ENCODE measurements at places on chromosomes 5 and 9.

- peak; percentile 12 for DNase-seq
Measured at GRCh38 chr5:125316915-125317535, 570.6 kb upstream of the ZNF608 start.

- no peak for DNase-seq
Measured at GRCh38 chr9:1271367-1271766, 221.2 kb downstream of the DMRT2 start.

DNA sequence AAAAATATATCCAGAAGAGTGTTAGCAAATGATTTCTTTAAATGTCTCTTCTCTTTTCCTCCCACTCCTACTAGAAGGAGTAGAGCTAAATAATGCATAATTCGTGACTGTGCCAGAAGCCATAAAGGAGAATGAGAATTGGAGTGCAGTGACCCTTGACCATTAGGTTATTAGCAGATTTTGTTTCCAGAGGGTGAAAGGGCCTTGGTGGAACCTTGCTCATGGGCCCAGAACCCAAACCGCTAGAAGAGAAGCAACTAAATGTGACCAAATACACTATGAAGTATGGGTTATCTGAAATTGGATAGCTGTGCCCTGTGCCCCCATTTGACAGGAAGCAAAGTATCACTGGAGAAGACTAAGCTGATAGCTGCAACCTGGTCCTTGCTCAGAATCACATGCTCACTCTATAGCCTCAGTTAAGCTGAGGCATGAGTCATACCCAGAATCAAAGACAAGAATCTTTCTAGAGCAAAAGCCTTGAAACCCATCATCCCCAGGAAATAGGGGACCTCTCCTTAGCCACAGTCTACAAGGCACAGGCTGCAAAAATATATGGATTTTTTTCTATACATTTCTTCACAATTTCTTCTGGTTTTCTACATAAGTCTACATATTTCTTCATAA lies 36.3 kb downstream of the CAPSL start:
- no peak for DNase-seq

DNA sequence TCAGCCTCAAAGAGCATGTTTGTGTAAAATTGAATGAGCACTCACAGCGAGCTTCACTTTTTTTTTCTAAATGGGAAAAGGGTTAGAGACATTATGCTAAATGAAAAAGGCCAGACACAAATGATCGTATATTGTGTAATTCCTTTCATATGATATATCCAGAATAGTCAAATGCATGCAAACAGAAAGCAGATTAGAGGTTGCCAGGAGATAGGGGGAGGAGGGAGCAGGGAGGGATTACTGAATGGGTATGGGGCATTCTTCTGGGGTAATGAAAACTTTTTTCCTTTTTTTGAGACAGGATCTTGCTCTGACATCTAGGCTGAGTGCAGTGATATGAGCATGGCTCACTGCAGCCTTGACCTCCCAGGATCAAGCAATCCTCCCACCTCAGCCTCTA lies 47.1 kb downstream of the DMAC1 start:
- DNase-seq, result no peak

DNA sequence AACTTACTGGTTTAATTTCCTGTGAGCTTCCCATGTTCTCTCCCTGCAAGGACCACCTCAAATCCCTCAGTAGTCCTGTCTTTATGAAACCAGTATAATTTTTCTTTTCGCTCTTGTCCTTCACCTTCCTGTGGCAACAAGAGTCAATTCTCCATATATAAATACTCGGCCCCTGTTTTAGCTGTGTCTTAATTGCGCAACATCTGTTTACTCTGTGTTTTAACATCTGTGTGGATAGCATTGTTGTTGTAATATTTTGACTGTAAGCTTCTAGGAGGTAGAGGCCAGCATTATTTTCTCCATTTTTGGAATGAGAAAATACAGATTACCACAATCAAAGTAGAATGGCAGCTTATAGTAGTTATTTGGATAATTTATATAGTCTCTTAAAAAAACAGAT lies 30.2 kb upstream of the CDKN2B start:
- no peak for DNase-seq

DNA sequence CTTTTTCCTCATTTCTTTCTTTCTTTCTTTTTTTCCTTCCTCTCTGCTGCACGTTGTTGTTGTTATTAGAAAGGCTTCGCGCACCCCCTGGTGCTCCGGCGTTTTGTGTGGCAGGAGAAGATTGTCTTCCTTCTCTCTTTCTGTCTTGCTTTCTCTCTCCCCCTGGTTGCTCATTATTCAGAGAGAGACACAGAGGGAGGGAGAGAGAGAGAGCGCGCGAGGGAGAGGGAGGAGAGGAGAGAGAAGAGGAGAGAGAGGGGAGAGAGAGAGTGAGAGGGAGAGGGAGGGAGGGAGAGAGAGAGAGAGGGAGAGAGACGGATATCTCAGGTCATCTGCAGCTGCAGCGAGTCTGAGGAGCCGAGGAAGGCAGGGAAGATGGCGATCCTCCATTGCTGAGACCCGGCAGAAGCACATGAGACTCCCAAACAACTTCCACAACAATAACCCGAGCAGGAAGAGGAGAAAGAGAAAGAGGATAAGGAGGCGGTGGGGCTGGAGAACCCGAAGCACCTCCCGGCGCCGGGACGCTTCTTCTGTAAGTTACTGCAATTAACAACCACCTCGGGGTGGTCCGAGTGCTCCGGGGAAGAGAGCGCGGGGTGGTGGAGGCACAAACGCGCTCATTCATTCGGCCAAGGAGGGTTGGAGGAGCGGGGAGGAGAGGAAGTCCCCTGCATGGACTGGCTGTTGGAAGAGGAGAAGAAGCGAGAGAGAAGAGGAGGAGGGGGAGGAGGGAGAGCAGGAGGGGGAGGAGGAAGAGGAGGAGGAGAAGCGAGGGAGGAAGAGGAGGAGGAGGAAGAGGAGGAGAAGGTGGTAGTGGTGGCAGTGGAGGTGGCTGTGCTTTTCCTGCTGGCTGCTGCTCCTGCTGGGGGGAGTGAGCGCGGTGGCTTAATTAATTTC lies at the start of gene ZNF462:
Gene ZNF462, plus strand, starts transcription at position 346 of the 900 bp plus-strand sequence. CDS start 60,218 bp downstream, outside the sequence.
- DNase-seq, result no peak

DNA sequence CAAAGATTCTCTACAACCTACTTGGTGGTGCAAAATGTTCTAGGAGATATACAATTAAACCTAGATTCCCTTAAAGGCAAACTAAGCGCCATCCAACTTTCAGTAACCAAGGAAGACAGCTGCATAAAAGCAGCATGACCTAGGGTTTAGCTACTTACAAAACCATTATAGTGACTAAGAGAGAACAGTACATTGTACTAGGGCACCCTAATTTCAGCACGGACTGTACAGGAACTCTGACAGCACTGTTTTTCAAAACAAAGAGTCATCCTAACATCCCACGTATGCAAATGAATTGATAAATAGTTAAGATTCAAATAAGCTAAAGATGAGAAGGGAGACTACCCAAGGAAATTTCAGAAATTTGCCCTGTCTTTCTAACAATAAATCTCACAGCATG lies 30.0 kb downstream of the STRBP start:
- no peak for DNase-seq

DNA sequence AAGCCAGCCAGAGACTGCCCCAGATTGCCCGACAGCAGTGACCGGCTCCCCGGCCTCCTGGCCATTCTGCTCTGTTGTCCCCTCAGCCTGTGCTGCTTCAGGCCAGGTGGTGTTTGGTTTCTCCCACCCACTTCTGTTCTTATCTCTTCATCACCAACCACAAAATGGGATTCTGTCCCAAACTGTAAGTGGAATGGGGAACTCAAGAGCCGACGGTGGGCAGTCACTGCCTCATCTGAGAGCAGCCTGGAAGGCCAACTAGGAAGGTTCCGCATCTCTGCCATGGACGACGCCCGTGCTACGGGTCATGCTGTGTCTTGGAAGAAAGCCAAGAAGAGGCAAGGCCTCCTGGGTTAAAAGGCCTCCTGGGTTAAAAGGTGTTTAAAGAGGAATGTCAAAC lies 219.0 kb upstream of the PIK3R1 start:
- DNase-seq, result peak; percentile 83

- DNase-seq, result peak; percentile 34
Measured at GRCh38 chr5:67003935-67004729, 192.5 kb downstream of the CD180 start.

DNA sequence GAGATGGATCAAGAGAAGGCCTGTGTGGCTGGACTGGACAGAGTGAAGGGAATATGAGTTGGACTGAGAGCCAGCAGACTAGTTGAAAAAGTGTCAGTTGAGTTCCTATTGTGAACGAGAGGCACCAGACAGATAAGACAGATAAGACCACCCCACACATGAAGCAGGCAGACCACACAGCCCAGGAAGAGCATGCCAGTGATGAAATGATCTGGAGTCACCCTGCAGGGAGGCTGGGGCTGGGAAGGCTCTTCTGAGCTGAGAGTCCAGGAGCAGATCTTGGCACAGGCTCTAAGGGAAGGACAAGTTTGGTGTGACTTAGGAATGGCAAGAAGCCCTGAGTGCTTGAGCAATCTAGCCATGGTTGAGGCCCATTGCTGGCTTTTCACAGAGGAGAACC lies 10.6 kb upstream of the SLC25A48 start:
- no peak for DNase-seq

- DNase-seq, result no peak
Measured at GRCh38 chr5:83149671-83150070, 72.3 kb downstream of the XRCC4 start.

DNA sequence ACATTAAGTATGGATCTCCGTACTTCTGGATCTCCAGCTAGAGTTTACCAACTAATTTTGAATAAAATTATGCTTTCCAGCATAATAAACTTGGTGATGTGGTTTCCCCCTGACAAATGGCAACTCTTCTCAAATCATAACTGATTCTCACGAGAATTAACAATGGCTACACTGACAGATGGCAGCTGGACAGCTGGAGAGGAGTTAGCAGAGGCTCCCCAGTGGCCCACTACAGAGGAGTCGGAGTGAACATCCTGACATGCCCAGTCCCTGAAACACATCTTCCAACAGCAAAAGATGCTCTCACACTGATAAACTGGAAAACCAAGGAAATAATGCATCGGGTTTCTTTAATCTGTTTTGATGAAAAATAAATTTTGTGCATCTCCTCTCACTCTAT lies 239.6 kb downstream of the MAN2A1 start:
- DNase-seq, result no peak

DNA sequence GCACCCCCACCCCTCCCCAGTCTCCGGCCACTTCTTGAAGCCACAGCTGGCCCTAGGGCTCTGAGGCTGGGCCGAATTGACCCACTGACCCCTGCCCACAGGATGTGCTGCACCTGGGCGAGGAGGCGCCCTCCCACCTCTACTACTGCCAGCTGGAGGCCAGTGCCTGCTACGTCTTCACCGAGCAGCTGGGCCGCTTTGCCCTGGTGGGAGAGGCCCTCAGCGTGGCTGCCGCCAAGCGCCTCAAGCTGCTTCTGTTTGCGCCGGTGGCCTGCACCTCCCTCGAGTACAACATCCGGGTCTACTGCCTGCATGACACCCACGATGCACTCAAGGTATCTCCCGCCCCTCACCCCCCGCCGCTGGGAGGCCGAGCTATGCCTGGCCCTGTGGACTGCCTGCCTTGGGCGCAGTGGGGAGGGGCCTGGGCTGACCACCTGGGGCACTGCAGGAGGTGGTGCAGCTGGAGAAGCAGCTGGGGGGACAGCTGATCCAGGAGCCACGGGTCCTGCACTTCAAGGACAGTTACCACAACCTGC lies 21.3 kb downstream of the HK3 start:
- DNase-seq, result no peak

DNA sequence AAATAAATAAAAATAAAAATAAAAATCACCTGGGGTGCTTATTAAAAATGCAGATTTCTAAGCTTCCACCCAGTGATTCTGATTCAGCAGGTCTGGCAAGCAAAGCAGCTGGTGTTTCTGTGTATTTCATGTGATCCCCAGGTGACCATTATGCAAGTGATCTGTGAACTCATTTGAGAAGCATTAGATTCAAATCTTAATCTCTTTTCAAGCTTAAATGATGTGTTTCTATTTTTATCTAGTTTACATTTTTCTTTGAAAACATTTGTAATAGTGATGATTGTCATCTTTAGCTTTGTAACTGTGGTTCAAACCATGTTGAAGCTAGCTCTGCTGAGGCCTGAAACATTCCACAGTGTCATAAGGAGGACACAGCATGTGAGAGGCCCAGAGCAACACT lies 804.8 kb upstream of the ZNF608 start:
- no peak for DNase-seq

- no peak for DNase-seq
Measured at GRCh38 chr5:72956324-72957140, 691 bp downstream of the FCHO2 start.

DNA sequence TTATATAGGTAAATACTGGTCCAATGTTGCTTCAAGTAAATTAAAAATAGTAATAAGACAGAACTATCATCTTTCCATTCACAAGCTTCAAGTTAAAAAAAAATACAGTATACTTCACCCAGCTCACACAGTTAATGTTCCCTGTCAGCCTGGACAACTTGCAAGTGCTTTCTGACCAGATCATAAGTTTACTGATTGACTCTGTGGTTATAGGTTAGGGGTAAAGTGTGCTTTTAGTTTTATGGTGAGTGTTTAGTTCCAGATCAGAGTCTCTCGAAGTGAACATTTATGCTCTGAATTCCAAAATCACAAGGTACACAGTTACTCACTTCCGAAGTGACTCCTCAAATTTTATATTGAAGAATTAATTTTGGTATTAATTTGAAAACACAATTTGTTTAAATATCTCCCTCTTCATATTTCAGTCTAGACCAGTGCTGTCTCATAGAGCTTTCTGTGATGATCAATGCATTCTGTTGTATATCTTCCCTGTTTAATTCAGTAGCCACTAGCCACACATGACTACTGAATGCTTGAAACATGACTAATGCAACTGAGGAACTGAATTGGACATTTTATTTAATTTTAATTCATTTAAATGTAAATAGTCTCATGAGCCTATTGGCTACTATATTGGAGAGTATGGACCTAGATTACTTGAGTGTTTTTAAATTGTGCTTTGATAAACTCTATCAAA lies 90.7 kb downstream of the MEF2C start:
- DNase-seq, result no peak

DNA sequence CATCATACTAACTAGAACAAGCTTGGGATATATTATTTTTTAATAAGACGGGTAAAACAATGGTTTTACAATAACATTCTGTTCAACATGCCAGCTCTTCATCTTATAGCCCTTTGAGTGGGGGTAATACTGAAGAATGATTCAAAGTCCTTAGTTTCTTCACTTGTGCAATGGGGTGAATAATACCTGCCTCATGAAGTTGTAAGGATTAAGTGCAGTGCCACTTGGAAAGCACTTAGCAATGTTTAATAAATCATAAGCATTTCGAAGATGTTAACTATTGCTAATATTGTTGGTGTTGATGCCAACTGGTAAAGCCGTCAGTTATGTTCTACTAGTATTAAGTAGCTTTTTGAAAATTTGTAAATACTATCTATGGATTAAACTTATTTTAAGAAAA lies 38.0 kb downstream of the TNPO1 start:
- no peak for DNase-seq

GRCh38 chr5:8208307-8208706 lies 339.4 kb downstream of the MTRR start:
- no peak for DNase-seq

DNA sequence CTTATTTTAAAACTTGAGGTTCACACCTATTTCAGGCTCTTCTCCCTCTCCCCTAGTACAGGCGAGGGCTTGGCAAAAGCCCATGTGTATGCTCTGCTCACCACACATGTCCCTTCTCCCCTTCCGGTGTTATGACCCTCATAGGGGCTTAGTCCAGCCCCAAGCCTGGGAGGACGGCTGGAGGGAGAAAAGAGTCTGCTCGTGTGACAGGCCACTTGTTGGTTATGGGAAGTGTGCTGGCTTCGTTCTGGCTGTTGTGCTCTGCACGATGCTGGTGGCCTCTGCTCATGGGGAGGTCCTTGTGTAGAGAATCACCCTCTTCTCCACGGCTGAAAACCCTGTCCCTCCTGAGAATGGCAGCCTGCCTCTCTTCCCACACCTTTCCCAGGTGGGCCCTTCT lies 11.1 kb downstream of the PTTG1 start:
- no peak for DNase-seq

GRCh38 chr5:93567424-93567823 lies 13.6 kb downstream of the NR2F1-AS1 start:
- no peak for DNase-seq
